ENCODE measurements at places on chromosomes 2 and 18.

- no peak for DNase-seq
These were observed 22.4 kb upstream of the SLC1A4 start for GRCh38 chr2:64966839-64967238.

DNA sequence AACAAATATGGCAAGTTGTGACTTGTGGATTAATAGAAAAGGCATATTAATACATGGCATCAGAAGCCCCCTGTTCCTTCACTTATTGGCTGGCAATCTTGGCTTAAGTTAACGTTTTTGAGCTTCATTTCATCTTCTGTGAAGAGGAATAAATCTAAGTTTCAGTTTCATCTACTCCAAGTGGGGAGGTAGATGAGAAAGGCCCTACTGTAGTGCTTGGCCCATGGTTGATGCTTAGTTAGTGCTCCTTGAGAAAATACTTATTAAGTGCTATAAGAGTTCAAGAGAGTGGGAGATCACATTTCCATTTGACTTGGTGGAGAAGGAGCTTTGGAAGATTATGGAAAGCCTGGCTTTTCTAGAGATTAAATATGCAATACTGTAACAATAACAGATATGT lies 244.3 kb downstream of the BABAM2 start:
- no peak for DNase-seq

- DNase-seq = no peak
These were observed 72.3 kb downstream of the ABCA12 start for GRCh38 chr2:215066124-215066523.

- DNase-seq = no peak
These were observed 69.0 kb downstream of the CTAGE1 start for GRCh38 chr18:22348521-22349316.

GRCh38 chr2:27916293-27916995 lies 25.9 kb downstream of the BABAM2 start:
- DNase-seq = no peak

DNA sequence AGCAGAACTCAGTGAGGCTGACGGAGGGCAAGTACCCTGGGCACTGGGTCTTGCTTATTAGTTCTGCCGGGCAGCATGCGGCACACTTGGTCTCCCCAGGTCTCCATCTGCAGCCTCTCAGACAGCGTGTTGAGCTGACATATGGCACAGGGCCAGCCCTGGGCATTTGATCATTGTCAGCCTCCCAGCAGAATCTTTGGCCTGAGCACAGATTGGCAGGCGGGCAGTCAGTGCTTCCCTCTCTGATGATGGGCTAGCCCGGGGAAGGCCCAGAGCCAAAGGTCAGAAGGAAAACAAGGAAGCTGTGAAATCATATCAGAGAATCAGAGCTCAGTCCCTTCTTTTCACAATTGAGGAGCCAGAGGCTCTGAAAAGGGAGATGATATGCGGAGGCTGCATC lies 150.1 kb upstream of the LRRTM1 start:
- no peak for DNase-seq

DNA sequence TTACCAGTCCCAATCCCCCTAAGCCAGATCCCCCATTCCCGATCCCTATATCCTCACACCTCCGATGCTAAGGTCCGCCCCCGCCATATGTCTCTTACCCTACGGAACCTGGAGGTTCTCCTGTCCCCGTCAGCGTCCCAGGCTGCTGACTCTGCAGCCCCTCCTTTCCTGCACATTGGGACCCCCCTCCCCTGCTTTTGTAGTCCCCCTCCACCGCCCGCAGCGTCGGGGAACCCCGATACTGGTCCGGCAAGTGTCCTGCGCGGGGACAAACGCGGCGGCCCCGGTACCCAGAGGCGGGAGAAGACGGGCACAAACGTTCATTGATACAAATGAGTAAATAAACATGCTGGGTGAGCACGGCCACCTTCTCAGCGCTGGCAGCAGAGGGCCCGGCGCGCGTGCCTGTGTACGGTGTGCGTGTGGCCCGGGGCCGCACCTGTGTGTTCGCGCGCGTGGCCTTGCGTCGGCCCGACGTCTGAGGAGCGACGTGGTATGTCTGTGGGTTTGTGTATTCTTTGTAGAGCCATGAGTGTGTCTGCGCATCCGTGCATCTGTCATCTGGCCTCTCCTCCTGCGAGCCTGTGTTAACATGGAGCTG lies 2.0 kb upstream of the CYP26B1 start:
- DNase-seq = no peak

DNA sequence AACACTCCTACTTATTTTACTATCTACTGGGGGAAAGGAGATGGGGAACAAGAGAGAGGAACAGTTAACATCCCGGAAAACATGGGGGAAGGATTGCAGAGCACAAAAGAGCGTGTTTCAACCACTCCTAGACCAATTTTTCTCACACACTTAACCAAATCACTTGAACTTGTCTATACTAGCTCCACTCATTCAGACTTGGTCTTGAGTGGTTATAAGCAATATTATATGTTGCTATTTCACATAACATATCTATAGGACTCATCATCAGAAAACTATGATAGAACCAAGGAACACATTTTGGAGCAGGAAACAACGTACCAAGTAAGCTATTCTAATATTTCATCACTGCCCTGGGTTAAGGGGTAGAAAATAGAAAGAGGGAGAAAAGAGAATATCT lies 31.5 kb downstream of the SLC25A12 start:
- no peak for DNase-seq

- DNase-seq = no peak
These were observed 65.6 kb upstream of the CD302 start for GRCh38 chr2:159863526-159864160.

DNA sequence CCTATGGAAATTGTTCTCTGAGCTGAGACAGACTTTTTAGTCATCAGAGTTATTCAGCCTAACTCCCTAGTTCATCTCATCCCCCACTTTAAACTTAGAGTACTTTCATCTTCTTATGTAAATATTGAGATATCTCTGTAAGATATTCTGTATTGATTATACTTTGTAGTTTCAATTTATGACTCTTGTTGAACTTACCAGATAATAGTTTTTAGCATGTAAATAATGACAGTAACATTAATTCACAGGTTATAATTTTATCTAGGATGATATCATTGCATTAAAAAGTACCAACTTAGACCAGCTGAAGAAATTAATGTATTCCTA lies 14.8 kb upstream of the EIF2AK2 start:
- no peak for DNase-seq

DNA sequence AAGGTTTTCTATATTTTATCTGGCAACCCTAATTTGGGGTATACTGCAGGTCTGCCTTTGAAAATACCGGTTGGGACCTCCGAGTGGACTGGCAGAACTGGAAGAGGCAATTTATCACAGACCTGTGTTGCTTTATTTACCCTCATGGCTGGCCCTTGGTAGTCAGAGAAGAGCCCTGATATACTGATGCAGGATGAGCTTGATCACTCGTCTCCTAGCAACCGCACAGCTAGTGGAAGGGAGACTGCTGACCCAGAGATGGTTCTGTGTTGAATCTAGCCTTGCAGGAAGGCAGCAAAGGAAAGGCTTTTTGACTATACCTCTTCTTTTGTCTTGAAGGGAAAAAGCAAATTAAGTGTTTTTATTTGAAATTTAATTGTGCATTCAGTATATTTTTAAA lies 154.7 kb downstream of the EML6 start:
- no peak for DNase-seq

GRCh38 chr2:199219551-199219950 lies 238.2 kb downstream of the SATB2 start:
- no peak for DNase-seq

DNA sequence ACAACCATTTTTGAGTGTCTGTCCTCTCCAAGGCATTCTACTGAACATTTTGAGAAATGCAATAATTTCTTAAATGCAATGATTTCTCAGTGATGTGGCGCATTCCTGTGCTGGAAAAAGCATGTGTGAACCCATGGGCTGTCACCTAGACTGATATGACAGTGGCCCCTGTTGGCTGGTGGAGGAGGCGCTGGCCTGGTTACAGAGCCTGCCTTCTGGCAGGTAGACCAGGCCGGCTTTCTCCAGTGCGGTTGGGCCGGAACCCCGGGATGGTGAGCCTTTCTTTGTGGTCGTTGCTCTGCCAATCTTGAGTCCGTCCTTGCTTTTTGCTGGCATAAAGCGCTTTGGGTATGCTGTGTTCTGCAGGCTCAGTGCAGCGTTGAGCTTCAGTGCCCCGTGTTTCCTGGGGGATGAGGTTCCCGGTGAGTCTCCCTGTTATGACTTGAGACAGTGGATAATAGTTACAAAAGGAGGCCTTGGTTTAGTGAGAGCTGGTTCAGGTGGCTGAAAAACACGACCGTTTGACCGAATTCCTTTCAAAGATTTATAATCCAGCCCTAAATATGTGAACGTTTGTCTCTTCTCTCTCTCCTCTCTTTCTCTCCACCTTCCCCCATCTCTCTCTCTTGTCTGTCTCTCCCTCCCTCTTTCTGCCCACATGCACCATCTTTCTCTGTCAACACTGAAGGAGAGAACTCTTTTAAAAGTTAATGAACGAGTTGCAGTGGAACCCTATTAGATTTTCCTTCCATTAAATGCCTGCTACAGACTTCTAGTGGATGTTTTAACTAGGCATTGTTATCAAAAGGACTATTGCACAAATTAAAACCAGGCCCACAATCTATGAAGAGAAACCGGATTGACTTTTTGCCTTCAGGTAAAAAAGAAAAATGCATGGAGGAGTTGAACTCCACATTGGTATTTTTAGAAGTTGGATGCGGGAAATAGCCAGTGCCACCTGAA lies 34.0 kb downstream of the TSHZ1 start:
- no peak for DNase-seq

GRCh38 chr2:1717113-1717512 lies 27.2 kb downstream of the PXDN start:
- no peak for DNase-seq

DNA sequence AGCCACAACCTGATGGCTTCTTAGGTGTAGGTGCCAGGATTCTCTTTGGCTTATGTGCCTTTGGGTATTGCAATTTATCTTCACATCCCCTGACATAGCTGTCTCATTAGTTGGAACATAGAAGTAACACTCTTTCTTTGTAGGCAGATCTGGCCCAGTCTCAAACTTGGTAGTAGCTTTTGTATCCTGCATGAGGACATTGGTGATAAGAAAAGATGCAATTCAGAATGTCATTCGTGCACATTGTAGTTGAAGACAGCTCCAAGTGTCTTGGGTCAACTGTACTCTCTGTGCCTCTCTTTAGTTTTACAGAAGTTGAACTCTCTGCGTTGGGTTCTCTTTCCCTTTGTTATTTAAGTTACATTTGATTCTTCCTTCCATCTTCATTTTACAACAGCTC lies 69.6 kb upstream of the BCL11A start:
- no peak for DNase-seq

GRCh38 chr2:182452456-182452990 lies 25.7 kb upstream of the PDE1A start:
- DNase-seq = no peak

- no peak for DNase-seq
These were observed 1382.8 kb upstream of the CELF4 start for GRCh38 chr18:38948436-38948835.

GRCh38 chr2:161139098-161139987 lies 20.9 kb upstream of the TANK start:
- DNase-seq = no peak

DNA sequence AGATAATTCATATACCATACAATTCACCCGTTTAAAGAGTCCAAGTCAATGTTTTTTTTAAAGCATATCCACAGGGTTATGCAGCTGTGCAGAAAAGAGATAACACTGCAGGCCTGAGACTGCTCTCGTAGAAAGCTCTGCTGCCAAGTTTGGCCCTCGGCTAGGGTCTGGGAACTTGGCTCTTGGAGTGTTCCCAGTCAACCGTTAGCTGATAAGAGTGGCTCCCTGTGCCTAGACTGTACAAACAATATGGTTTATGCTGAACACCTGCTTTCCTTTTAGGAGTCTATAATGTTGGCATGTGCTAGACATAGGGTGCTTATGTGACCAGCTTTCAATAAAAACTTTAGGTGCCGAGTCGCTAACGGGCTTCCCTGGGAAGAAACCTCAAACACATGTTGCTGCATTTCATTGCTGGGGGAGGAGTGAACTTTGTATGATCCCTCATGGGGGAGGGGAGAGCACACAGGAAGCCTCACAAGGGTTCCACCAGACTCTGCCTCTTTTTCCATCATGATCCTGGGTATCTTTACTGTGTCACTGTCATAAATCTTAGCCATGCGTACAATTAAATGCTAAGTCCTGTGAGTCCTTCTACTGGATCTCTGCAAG lies 34.7 kb downstream of the RFX8 start:
- DNase-seq = no peak

- no peak for DNase-seq
These were observed 22.4 kb upstream of the EML6 start for GRCh38 chr2:54701029-54701428.

DNA sequence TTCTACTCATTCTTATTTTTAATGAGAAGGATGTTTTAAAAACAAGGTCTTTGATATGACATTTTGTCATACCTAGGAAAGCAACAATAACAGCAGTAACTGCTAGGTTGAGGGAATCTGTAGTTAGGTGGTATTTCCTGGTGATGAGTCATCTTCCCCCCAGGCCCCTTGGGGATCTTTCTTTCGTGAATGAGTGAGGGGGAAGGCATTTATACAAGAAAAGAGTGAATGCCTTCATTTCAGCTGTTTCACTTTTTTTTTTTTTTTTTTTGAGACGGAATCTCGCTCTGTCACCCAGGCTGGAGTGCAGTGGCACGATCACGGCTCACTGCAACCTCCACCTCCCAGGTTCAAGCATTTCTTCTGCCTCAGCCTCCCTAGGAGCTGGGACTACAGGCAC lies 108.6 kb downstream of the MAP4K4 start:
- no peak for DNase-seq

DNA sequence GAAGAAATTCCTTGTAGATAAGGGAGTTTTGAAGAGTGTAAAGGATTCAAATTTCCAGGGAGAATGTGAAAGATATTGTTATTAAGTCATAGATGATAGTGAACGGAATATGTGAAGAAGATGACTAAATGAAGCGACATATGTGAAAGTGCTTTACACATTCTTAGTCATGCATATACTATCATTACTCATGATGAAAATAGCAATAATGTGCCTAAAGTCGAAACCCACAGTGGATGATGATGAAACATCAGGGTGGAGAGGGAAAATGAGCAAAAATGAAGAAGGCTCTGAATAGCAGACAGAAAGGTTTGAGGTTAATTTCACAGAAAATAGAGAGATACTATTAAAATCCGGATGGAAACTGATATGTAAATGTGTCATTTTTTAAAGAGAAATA lies 1237.1 kb downstream of the LRP1B start:
- no peak for DNase-seq

DNA sequence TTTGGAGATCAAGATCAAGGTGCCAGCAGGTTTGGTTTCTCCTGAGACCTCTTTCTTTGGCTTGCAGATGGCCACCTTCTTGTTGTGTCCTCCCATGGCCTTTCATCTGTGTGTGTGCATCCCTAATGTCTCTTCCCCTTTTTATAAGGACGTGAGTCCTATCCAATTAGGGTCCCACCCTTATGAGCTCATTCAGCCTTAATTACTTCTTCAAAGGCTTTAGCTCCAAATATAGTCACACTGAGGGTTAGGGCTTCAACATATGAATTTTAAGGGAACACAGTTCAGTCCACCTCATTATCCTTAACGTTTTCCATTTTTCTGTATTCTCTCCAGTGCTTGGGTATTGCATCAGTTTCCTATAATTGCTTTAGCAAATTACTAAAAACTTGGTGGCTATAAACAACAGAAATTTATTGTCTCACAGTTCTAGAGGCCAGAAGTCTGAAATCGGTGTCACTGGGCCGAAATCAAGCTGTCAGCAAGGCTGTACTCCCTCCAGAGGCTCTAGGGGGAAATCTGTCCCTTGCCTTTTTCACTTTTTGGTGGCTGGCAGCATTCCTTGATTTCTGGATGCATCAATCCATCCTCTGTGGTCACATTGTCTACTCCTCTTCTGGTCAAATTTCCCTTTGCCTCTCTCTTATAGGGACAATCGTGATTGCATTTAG lies 34.1 kb downstream of the CDC42EP3 start:
- no peak for DNase-seq

GRCh38 chr18:64562651-64563050 lies 413.8 kb upstream of the LINC00305 start:
- no peak for DNase-seq
